Dermis blood vessel endothelial cell (primary cell): ENCODE measurements at places on chromosomes 12 and 14. TPM values are rescaled to one million over a fixed set of nuclear protein-coding genes. Genes with fewer than 3 reads are reported as not detected.
A peak's percentile ranks its signal among the peaks of the same experiment; 100 is the strongest.

The CEBPE gene
- not detected in 2 replicates for total RNA-seq

The CISTR gene
- total RNA-seq = not detected in 2 replicates

The NRXN3 gene
- under 0.01 and 0.05 TPM in 2 replicates for total RNA-seq

The BTBD6 gene
- total RNA-seq = 68.1 and 81.5 TPM in 2 replicates

The GPR137C gene
- total RNA-seq = 1.4 and 2.2 TPM in 2 replicates

The PNMA1 gene
- total RNA-seq = 15.7 and 38.0 TPM in 2 replicates

GRCh38 chr12:21725731-21726130 is 48.8 kb downstream of the KCNJ8 start:
- no peak for DNase-seq

- no peak for DNase-seq
Observed at GRCh38 chr12:3667485-3667884, 85.4 kb downstream of the CRACR2A start.

DNA sequence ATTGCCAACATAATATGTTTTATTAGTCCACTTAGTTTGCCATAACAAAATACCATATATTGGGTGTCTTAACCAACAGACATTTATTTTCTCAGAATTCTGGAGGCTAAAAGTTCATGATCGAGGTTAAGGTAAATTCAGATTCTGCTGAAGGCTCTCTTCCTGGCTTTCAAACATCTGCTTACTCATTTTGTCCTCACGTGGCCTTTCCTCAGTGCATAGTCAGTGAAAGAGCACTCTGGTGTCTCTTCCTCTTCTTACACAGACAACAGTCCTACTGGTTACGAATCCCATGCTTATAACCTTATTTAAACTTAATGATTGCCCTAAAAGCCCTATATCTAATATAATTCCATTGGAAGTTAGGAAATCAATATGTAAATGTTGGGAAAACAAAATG is 479.7 kb downstream of the FSCB start:
- DNase-seq = no peak

DNA sequence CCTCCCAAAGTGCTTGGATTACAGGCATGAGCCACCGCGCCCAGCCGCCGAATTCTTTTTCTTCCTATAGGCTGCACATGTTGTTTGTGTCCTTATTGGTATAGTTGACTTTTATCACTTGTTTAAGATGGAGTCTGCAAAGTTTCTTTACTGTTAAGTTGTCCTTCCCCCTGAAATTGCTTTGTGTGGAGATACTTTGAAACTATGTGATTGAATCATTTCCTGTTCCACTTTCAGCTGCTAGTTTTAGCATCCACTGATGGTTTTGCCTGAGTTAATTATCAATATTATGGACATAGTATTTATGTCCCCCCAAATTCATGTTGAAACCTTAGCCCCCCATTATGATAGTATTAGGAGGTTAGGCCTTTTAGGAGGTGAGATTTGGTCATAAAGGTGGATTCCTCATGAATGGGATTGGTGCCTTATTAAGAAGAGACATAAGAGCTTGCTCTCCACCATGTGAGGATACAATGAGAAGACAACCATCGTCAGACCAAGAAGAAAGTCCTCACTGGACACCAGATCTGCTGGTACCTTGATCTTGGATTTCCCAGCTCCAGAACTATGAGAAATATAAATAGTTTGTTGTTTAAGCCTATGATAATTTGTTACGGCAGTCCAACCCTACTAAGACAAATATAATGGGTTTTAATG is 34.9 kb downstream of the PPHLN1 start:
- peak; percentile 25 for DNase-seq

DNA sequence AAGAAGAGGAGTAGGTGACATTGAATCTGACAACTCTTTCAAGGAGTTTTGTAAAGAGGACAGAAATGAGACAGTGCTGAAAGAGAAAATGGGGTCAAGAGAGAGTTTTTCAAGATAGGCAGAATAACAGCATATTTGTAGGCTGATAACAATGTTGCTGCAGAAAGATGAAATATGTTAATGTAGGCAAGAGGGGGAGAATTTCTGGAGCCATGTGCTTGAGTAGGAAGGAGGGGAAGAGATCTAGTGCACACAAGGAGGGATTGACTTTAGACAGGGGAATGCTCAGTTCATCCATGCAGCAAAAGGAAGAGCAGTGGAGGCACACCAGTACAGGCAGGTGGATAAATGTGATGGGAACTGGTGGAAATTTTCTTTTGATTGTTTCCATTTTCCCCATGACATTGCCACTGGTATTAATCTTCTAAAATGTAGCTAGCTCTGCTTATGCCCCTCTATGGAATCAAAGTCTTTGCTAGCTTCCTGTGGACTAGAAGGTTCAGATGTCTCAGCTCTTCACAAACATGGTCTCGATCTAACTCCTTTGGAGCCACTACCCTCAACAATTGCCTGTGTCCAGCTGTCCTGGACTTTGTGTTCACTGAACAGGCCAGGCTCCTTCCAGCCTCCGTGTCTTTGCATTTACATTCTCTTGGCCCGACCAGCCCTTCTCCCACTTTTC is 9.1 kb downstream of the PROX2 start:
- DNase-seq = no peak

- no peak for DNase-seq
Observed at GRCh38 chr12:32692358-32692757, 13.3 kb downstream of the DNM1L start.

GRCh38 chr12:70451528-70451927 is 85.4 kb downstream of the KCNMB4 start:
- DNase-seq = no peak

DNA sequence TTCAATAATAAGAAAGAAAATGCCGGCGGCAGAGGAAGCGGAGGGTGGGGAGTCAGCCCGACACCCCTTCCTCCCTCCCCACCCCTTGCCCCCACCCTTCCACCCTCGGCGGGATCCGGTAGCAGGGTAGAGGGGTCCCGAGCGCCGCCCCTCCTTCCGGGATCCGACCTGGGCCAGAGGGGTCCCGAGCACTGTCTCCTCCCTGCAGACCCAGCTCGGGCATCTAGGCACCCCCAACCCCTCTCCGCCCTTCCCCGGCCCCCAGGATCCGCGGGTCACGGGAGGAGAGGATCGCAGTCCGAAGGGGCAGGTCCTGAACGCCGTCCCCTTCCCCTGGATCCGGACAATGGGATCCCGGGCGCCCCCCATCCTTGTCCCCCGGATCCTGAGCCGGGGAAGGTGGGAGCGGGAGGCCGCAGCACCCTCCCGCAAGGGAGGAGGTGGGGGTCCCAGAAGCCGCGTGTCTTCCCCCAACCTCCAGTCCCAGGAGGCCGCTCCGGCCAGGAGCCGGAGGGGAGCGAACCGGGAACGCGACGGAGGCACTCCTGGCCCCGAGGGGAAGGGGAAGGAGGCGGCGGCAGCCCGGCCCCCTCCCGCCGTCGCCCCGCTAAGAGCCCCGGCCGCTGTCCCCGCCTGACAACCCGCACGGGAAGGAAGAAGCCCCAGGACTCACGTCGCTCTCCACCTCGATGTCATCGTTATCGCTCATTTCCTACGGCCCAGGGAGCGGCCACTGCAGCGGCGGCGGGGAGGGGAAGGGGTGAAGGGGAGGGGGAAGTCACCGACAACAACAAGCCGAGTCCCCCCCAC is 481 bp downstream of the MAX start:
- peak; percentile 23 for DNase-seq

DNA sequence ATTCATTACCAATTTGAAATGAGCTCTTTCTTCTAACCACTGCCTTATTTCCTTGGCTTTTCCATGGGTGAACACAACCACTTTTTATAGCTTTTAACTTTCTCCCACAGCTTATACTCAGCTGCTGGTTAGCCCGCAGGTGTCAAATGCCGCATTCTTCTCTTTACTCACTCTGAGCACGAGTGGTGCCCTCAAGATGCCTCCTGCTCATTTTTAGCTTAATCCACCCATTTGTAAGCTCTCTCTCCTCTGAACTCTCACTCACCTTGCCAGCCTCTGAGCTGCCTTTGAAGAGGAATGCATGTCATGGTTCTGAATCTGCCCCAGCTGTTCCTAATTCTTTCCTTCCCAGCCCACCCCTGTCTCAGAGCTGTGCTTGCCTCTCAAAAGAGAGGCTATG is 449.4 kb upstream of the PRICKLE1 start:
- no peak for DNase-seq

DNA sequence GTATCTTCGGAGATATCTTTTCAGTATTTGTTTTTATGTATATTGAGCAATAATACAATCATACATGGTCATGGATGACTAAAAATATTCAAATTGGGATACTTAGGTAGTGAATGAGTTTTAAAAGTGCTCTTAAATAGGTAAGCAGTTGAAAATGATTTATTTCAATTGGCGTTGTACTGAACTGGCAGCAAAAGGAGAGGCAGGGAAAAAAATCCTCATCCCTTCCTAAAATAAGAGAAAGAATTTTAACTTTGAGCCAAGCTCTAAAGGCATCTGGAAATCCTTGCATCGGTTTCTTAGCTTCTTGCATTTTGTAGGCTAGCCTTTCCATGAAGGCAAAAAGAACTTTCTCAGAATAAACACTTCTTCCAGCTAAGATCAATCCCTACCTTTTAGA is 125.2 kb downstream of the MGST1 start:
- no peak for DNase-seq

DNA sequence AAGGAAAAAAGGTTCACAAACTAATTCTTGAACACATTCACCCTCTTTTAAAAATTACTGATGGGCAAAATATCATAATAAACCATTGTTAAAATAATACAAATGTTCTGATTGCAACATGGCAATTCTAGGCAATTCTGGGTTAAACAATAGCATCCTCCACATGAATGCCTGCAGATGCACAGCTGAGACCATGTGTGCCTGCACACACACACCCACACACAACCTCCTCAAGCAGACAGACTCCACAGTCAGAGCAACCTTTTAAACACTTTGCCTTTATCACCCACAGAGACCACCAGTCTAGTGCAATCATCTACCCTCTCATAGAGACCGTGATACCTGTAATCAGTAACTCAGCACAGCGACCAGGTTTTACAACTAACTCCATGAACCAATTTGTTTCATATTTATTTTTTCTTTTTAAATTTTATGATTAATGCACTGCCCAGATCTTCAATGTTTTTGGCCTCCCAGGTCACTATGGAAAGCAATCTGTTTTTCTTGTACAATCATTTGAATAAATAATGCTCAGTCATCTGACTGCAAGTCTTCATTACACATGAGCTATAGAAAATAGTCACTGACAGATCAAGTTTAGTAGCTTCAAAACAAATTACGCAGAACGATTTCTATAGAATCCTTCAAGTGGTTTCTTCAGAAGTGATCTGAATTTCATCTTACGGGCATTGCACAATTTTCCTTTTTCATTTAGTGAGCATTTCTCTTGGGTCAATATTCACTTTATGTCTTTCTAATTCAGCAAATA is 105.8 kb downstream of the PRKD1 start:
- no peak for DNase-seq
